ENCODE measurements at places on chromosomes 2 and 18. TPM values are rescaled to one million over a fixed set of nuclear protein-coding genes. Genes with fewer than 3 reads are reported as not detected.

DNA sequence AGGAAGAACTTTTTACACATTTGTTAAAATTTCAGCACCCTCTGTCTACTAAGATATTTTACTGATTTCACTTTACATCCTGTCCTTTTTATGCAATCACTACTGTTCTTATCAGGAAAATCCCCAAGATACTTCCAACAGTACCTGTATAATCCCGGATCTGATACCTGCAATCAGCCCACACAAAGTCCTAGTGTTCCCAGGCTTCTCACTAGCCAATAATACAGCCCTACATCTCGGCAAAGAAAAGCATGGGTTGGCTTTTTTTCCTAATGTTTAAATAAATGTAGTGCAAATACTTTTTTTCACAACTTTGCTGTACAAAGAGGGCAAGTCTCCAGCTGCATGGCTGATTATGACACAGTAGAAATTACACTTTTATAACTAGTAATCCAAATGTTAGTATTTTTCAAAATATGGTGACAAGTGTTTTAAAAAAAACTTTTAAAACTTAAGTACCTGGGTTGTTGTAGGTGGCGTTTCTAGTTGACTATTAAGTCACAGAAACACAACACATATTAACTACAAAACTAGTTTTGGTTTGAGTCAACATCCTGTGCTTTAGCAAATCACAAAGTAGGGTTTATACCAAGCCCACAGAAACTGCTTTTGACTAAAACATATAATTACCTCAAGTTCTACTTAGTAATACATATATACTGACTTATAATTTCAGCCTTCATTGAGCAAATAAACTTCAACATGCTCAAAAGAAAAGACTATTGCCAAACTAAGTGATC is 19.5 kb downstream of the CNOT11 start:
- no peaks in the 10 kb centered on the region for H3K4me1 ChIP-seq
- no peak overlapping the region for H3K27ac ChIP-seq
- no peaks in the 10 kb centered on the region for H3K27me3 ChIP-seq
- peaks cover 22% of the 10 kb centered on the region for H3K36me3 ChIP-seq
- no peak overlapping the region for H3K4me3 ChIP-seq

DNA sequence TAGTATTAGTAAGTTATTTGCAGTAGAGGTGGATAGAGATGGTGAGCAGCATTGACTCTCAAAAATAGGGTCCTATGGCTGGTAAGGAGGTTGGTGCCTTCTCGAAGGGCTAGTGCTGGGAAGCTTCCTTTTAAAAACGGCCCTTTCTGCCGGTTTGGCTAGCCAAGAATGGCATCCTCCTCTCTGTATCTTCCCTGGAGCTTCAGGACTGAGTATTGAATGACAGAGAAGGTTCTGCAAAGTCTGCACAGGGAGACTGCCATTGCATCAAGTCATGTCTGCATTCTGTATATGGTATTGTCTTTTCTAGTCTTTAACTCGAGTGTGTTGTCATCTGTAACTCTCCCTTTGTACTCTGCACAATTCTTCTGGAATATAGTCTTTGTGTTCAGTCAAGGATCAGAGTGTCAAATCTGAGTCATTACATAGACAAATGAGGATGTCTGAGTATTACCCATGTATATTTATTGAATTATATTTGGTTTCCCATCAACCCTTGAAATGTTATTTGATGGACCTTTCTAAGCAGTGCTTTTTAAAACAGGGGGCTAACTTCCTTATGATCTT is 1.1 kb downstream of the LDLRAD4 start:
- H3K36me3 ChIP-seq, result no peaks in the 10 kb centered on the region
- peak overlapping the region; percentile 74 for H3K4me3 ChIP-seq
- no peak overlapping the region for H3K27ac ChIP-seq
- H3K27me3 ChIP-seq, result peaks cover 23% of the 10 kb centered on the region
- peaks cover 62% of the 10 kb centered on the region for H3K4me1 ChIP-seq

- DNase-seq, result no peak
- H3K4me3 ChIP-seq, result no peak overlapping the region
These were observed 50.3 kb downstream of the GBX2 start for GRCh38 chr2:236117861-236118269.

DNA sequence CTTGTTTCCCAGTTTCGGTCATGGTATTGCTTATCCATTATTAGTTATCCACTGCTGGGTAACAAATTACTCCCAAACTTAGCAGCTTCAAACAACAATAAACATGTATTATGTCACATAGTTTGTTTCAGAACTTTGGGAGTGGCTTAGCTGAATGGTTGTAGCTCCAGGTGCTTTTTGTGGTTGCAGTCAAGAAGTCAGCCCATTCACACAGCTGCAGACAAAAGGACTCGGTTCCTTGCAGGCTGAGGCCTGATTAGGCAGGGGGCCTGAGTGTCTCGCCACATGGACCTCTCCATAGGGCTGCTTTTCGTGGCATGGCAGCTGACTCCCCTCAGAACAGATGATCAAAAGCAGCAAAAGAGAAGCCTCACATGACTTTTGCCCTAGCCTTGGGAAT is 58.2 kb upstream of the ITGA4 start:
- DNase-seq, result no peak
- H3K27ac ChIP-seq, result no peak overlapping the region
- no peaks in the 10 kb centered on the region for H3K27me3 ChIP-seq
- H3K4me1 ChIP-seq, result peaks cover 8% of the 10 kb centered on the region
- no peaks in the 10 kb centered on the region for H3K36me3 ChIP-seq
- H3K4me3 ChIP-seq, result no peak overlapping the region

GRCh38 chr18:78727877-78728783 is 251.5 kb upstream of the SALL3 start:
- H3K27ac ChIP-seq, result no peak overlapping the region
- peaks cover 51% of the 10 kb centered on the region for H3K27me3 ChIP-seq
- no peaks in the 10 kb centered on the region for H3K36me3 ChIP-seq
- no peaks in the 10 kb centered on the region for H3K4me1 ChIP-seq

Gene IL36B
- not detected for total RNA-seq

Measured in mesothelial cell of epicardium (in vitro differentiated cells).